Psoas muscle (tissue), 8 donors: ENCODE measurements at places on chromosomes 5 and 9. TPM values are rescaled to one million over a fixed set of nuclear protein-coding genes. Genes with fewer than 3 reads are reported as not detected.
A peak's percentile ranks its signal among the peaks of the same experiment; 100 is the strongest.

GRCh38 chr9:83445703-83446265 is 92.4 kb downstream of the FRMD3 start:
- no peaks in the 10 kb centered on the region for H3K4me1 ChIP-seq
- no peaks in the 10 kb centered on the region for H3K27me3 ChIP-seq
- H3K4me3 ChIP-seq = no peak overlapping the region

DNA sequence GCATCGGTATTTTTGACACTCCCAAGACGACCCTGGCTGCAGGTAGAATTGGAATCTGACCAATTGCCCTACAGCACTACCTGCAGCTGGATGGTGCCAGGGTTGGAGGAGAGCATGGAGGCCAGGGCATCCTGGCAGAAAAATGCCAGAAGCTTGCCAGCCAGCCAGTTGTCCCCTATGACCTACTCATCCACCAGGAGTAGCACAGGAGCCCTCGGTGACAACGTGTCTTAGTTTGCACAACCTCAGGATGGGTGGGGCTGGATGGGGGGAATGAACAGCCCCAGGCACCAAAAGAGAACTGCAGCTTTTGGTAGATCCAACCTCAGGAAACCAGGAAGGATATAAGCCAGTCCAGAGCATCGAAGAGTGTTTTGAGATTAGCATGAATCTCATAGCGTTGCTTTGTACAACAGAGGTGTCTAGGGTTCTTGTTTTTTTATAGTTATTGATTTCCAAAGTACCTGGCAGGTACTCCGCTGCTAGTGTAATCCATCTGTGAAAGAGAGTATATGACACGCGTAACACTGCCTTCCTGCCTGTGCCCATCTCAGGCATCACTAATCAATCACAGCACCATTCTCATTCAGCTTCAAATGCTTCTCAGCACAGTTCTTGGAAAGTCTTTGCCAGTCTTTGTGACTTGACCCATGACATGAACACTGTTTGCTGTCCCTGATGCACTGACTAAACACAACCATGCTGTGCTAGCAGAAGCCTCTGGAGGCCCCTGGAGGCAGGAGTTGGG is 36.7 kb upstream of the ASS1 start:
- no peak overlapping the region for H3K27ac ChIP-seq
- no peak for DNase-seq
- H3K4me3 ChIP-seq = no peak overlapping the region
- H3K27me3 ChIP-seq = peaks cover 1% of the 10 kb centered on the region
- no peaks in the 10 kb centered on the region for H3K36me3 ChIP-seq

DNA sequence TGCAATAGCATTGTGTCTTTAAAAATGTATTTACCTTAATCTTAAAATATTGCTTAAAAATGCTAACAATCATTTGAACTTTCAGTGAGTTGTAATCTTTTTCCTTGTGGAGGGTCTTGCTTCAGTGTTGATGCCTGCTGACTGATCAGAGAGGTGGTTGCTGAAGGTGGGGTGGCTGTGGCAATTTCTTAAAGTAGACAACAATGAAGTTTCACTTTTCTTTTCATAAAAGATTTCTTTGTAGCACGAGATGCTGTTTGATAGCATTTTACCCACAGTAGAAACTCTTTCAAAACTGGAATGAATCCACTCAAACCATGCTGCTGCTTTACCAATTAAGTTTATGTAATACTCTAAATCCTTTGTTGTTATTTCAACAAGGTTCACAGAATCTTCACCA is 50.8 kb downstream of the NR3C1 start:
- no peaks in the 10 kb centered on the region for H3K27me3 ChIP-seq
- no peaks in the 10 kb centered on the region for H3K36me3 ChIP-seq
- DNase-seq = no peak
- H3K4me3 ChIP-seq = no peak overlapping the region

DNA sequence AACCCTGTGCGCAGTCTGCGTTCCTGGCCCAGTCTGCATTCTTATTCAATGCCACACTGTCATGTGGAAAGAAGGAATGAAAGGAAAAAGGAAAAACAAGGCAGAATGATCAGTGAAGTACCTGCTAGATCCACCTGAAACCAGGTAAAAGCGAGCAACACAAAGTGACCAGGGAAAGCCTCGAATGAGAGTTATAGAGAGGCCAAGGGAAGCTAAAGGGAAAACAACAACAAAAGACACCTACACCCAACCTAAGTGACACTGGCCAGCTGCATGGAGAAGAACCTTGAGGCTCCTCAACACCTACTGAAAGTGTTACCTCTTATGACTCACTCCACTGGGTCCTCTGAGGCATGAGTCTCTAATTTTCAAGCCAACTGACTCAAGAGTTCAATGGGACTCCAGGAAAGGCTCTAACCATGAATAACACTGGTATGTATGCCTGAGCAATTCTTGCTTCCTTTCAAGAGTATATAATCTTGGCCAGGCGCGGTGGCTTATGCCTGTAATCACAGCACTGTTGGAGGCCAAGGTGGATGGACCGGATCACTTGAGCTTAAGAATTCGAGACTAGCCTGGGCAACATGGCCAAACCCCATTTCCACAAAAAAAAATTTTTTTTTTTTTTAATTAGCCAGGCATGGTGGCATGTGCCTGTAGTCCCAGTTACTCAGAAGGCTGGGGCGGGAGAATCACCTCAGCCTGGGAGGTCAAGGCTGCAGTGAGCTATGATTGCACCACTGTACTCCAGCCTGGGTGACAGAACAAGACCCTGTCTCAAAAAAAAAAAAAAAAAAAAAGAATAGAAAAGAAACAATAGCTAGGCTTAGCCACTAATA is 29.0 kb downstream of the MTMR12 start:
- H3K27me3 ChIP-seq = no peaks in the 10 kb centered on the region
- no peaks in the 10 kb centered on the region for H3K36me3 ChIP-seq
- H3K4me1 ChIP-seq = peaks cover 15% of the 10 kb centered on the region
- H3K27ac ChIP-seq = no peak overlapping the region

- H3K4me3 ChIP-seq = no peak overlapping the region
- no peaks in the 10 kb centered on the region for H3K27me3 ChIP-seq
- peak overlapping the region; percentile 53 for H3K27ac ChIP-seq
- DNase-seq = no peak
These were observed 15.3 kb upstream of the NDST1 start for GRCh38 chr5:150492621-150493020.

- no peak for DNase-seq
- peaks cover 52% of the 10 kb centered on the region for H3K4me1 ChIP-seq
- H3K27ac ChIP-seq = peak overlapping the region; percentile 42
- H3K27me3 ChIP-seq = no peaks in the 10 kb centered on the region
- no peak overlapping the region for H3K4me3 ChIP-seq
- no peaks in the 10 kb centered on the region for H3K36me3 ChIP-seq
These were observed 22.4 kb downstream of the RNF130 start for GRCh38 chr5:180049185-180049548.

- peak overlapping the region; percentile 86 for H3K27ac ChIP-seq
- H3K36me3 ChIP-seq = no peaks in the 10 kb centered on the region
- H3K4me3 ChIP-seq = peak overlapping the region; percentile 25
- no peaks in the 10 kb centered on the region for H3K27me3 ChIP-seq
- peak; percentile 83 for DNase-seq
These were observed 81.4 kb downstream of the NSUN2 start for GRCh38 chr5:6551287-6551954.

DNA sequence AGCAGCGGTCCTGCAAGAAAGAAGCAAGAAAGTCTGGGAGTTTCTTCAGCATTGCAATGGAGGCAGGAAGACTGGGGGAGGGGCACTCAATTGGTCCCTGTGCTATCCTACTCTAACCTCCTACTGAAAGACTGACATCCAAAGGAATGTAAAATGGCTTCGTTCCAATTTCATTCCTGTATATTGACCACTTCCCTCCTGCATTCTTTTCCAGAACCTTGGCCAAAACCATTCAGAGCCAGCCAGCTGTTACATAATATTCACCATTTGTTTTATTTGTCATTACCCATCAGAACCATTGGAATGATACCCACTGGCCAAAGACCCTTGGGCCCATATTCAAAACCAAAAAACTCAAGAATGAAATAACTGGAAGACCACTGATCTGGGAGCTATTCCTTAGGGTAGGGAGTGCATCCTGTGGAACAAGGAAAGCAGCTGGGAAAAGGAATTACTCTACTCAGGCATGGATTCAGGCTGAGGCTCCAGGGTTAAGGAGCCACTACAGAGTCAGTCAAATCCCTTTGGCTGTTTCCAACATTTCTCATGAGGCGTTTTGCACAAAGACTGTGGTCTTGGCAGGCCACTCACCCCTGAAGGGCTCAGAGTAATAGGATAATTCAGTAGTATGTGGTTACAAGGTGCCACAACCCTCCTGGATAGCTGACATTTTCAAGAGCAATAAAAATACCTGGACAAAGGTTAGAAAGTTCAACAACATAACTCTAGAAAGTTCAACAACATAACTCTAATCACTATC is 148.7 kb upstream of the SLC1A3 start:
- H3K4me1 ChIP-seq = no peaks in the 10 kb centered on the region
- H3K4me3 ChIP-seq = no peak overlapping the region
- no peak overlapping the region for H3K27ac ChIP-seq
- no peaks in the 10 kb centered on the region for H3K36me3 ChIP-seq

GRCh38 chr9:120175031-120175430 is 404.9 kb downstream of the CDK5RAP2 start:
- no peak for DNase-seq
- no peaks in the 10 kb centered on the region for H3K27me3 ChIP-seq
- no peaks in the 10 kb centered on the region for H3K36me3 ChIP-seq
- H3K4me1 ChIP-seq = no peaks in the 10 kb centered on the region
- no peak overlapping the region for H3K27ac ChIP-seq
- no peak overlapping the region for H3K4me3 ChIP-seq

GRCh38 chr9:95545831-95546567 is 29.2 kb upstream of the PTCH1 start:
- peaks cover 29% of the 10 kb centered on the region for H3K27me3 ChIP-seq
- H3K4me1 ChIP-seq = no peaks in the 10 kb centered on the region
- no peak overlapping the region for H3K27ac ChIP-seq
- H3K36me3 ChIP-seq = no peaks in the 10 kb centered on the region

- no peaks in the 10 kb centered on the region for H3K4me1 ChIP-seq
- no peaks in the 10 kb centered on the region for H3K27me3 ChIP-seq
- no peak overlapping the region for H3K27ac ChIP-seq
- peaks cover 48% of the 10 kb centered on the region for H3K36me3 ChIP-seq
These were observed 38.0 kb downstream of the WDR41 start for GRCh38 chr5:77454123-77454522.

DNA sequence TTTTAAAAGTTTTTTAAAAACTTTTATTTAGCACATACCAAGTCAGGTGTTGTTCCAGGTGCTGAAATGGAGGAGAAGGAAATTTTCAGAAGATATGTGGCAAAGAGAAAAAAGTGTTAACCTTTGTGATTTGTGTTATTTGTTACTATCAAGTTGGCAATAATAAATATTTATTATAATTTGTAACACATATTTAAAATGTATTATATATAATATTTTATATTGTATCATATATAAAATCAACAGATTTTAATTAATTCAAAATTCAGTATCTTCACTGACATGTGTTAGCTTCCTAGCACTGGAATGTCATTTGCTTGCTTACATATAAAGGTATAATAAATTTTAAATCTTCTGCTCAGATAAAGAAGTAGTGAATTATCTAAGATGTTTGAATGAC is 71.5 kb downstream of the STK32A start:
- H3K4me1 ChIP-seq = no peaks in the 10 kb centered on the region
- no peak for DNase-seq
- no peaks in the 10 kb centered on the region for H3K36me3 ChIP-seq
- H3K27me3 ChIP-seq = peaks cover 2% of the 10 kb centered on the region

DNA sequence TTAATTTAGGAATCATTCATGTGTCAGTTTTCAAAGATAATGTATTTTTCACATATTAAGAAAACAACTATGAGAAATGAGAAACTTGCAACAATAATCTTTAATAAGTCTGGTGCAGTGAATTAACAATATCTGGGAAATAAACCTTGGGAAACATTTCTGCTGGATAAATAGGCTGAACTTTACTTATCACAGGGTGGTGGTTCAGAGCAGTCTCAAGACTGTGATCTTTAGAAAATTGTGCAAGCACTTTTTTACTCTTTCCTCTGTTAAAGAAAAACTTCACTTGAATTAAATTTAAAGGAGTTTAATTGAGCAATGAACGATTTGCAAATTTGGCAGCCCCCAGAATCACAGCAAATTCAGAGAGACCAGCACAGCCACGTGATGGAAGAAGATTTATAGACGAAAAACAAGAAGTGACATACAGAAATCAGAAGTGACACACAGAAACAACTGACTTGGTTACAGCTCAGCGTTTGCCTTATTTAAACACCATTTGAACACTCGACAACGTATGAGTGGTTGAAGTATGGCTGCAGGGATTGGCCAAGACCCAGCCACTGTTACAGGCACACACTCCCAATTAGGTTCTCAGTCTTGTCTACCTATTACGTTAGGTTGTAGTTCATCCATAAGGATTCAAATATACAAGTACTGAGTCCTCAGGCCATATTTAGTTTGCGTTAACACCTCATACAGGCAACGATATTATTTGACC is 631.9 kb downstream of the SLCO4C1 start:
- no peak overlapping the region for H3K4me3 ChIP-seq
- H3K4me1 ChIP-seq = no peaks in the 10 kb centered on the region
- H3K27me3 ChIP-seq = no peaks in the 10 kb centered on the region
- no peak overlapping the region for H3K27ac ChIP-seq
- H3K36me3 ChIP-seq = no peaks in the 10 kb centered on the region
- no peak for DNase-seq

Gene UAP1L1
- 2.8 TPM for total RNA-seq

Gene RPL12
- total RNA-seq = 819 TPM

Gene PRR7
- 2.6 TPM for total RNA-seq

Gene PRDM9
- total RNA-seq = not detected

Gene SHC3
- 0.20 TPM for total RNA-seq

Gene TXNDC8
- total RNA-seq = not detected

Gene TAF11L10
- total RNA-seq = not detected

Gene SETD9
- total RNA-seq = 16.3 TPM
